ENCODE measurements at places on chromosomes 11 and 22. TPM values are rescaled to one million over a fixed set of nuclear protein-coding genes. Genes with fewer than 3 reads are reported as not detected.

- no peak for DNase-seq
Observed at GRCh38 chr11:13928566-13929251, 33.8 kb upstream of the SPON1 start.

APLP2 gene
- 43.0 TPM for polyA plus RNA-seq

RAC2 gene
- 852 TPM for polyA plus RNA-seq

INSC gene
- 0.24 TPM for polyA plus RNA-seq

DNA sequence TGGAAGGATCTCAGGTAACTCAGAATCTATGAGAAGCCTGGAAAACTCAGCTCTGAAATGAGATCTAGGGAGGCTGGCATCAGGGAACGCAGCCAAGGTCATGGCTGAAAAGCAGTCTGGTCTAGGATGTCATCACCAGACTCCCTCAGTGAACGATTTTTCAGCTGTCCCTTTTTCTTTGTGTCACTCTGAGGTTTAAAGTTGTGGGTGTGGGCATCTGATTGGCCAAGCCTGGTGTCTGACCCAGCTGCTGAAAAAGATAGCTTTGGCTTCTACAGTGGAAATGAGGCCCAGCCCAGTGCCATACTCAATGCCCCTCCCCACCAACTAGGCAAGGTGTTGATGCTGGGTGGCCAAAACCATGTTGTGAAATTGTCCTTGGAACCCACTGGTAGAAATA, 14.5 kb downstream of the RPS3 start:
- no peak for DNase-seq

- no peak for DNase-seq
Observed at GRCh38 chr11:129976328-129976727, 26.3 kb downstream of the PRDM10 start.

PAMR1 gene
- polyA plus RNA-seq: not detected
